HuH-7 (cell line): ENCODE measurements at places on chromosomes 2 and 18.

GRCh38 chr18:35491700-35492077, 6.1 kb downstream of the INO80C start:
- no peak for DNase-seq

GRCh38 chr2:54558188-54559005, 102.3 kb downstream of the SPTBN1 start:
- peak; percentile 63 for DNase-seq

GRCh38 chr18:35289727-35290093, 319 bp downstream of the ZSCAN30 start:
- peak; percentile 15 for DNase-seq

DNA sequence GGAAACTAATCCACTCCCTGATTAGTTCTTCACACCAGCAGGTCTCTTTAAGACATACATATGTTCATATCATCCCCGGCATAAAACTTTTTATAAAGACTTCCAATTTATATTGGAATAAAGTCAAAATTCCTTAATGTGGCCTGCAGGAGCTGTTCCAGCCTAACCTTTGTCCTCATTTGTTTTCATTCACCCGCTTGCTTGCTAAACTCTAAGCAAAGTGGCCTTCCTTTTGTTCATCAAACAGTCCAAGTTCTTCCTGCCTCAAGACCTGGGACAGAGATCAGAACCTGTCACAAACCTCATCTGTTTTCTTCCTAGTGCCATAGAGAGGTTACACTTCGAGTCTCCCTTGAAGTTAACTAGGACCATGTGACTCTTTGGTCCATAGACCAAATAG, 339.4 kb upstream of the ID2 start:
- no peak for DNase-seq

GRCh38 chr2:49515996-49516782, 361.9 kb upstream of the FSHR start:
- DNase-seq, result no peak

DNA sequence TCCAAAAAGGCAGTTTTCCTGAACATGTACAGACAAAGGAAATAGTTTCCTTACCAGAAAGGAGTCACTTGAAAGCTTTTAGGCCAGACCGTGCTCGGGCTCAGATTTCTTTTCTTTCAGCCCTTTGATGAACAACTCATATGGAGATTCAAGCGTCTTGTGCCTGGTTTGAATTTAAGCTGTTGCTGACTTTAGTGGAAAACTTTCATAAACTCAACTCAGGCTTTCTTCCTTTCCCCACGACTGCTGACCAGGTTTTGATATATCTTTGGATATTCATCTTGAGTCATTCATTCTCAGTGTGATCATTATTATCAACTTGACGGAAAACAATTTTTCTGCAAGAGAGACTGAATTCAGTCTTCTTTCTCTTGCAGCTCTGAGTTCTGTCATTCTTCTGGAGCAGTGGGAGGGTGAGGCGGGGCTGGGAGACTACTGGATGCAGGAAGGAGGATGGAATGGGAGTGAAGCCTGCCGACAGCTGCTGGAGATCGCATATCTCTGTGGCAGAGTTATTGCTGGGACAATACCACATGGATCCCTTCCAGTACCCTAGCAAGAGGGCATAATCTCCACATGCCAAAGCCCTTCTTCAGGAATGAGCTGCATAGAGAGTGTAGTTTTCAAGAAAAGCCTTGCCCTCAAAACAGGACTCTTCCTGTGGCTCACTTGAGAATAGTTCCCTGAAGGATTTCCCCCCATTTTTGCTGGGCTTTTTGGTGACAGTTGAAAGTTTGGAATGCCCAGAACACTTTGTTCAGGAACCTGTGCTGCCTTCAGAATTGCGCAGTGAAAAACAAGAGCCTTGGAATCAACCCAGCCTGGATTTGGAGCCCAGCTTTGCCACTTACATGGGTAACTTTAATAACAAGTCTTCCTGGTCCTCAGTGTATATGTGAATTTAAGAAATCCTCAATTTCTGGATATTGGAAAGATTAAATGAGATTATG, 364.4 kb downstream of the ZNF521 start:
- no peak for DNase-seq
